ENCODE measurements at places on chromosomes 3 and 15. TPM values are rescaled to one million over a fixed set of nuclear protein-coding genes. Genes with fewer than 3 reads are reported as not detected.

WDR93 gene
- total RNA-seq: not detected

DNA sequence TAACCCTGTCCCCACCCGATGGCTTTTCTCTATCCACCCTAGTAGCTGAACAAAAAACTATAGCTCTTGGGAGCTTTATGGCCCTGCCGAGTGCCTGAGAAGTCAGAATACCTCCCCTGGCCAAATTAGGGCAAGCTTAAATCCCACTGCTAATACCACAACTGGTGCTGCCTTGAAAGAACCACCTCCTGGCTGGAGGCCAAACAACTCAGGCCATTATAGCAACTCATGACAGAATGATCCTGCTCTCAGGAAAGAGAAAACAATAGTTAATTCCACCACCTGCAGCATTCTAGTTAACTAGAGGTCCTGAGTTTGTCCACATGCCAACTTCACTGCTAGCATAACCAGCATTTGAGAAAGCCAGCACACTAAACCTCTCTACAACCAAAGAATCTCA lies 123.2 kb downstream of the RTP4 start:
- DNase-seq: no peak

GRCh38 chr3:36557708-36558421 lies 177.6 kb downstream of the STAC start:
- DNase-seq: no peak

DNA sequence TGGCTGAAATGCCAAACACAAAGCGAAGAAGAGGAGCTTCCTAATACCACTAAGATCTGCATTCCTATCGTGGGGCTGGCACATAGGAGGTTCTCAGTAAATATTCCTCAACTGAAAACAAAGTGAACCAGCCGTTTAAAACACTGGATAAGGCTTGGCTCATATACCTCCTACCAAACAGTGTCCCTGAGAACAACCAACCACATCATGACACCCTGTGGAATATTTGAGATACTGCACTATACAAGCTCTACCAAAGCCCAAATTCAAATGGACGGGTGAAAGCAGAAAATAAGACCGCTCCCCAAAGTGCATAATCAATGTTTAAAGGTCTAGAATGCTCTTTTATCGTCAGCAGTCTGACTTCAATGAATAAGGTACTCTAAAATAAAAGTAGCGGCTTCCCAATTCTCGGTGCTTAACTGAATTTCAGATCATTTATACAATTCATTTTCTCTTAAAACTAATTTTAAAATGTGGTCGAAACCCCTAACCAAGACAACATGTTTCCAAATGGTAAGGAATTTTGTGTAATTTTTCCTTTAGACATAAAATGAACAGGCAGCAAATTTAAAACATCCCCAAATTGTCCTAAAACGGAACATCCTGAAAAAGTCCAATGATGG lies 425.8 kb downstream of the ERC2 start:
- DNase-seq: peak; percentile 40

SPESP1 gene
- total RNA-seq: not detected

SPG11 gene
- total RNA-seq: 29.3 TPM

GRCh38 chr3:31840252-31840651 lies 140.8 kb downstream of the OSBPL10 start:
- DNase-seq: no peak

DNA sequence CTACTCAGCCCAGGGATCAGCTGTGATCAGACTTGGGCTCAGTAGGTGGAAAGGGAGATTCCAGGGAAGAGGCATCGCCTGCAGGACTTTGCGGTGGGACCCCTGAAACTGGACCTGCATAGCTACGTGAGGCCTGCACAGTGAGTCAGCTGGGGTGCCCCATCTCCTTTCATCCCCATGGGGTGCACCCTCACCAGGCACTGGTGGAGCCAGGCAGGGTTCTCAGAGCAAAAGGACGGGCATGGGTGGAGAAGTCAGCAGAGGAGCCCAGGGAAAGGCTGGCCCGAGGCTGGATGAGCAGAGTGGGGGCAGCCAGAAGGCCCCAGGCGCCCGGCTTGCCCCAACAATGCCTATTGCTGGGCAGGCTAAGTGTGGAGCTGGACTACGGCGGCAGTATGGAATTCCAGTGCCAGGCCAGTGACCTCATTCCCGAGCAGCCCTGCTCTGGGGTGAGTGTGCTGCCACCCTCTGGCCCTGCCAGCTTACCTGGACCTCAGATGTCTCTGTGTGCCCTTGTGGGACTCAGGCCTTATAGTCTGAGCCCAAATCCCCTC lies 19.7 kb downstream of the ACAA1 start:
- DNase-seq: no peak

DNA sequence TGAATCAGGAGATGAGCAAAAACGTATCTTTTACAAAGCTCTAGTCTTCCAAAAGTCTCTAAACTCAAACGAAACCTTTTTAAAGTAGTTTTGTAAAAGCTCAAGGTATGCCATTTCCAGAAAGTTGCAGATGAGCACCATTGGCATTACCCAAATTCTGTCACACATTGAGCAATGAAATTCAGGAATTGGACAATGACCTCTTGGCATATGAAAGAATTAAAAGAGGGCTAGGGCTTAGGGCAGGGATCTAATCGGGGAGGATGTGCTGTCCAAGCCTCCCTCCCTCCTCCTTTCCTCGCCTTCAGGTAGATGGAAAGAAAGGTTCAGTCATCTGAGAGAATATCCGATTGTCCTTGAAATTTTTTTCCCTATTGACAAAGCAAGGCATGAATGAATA lies 133.1 kb upstream of the CPNE4 start:
- DNase-seq: no peak

AHSG gene
- not detected for total RNA-seq

DNA sequence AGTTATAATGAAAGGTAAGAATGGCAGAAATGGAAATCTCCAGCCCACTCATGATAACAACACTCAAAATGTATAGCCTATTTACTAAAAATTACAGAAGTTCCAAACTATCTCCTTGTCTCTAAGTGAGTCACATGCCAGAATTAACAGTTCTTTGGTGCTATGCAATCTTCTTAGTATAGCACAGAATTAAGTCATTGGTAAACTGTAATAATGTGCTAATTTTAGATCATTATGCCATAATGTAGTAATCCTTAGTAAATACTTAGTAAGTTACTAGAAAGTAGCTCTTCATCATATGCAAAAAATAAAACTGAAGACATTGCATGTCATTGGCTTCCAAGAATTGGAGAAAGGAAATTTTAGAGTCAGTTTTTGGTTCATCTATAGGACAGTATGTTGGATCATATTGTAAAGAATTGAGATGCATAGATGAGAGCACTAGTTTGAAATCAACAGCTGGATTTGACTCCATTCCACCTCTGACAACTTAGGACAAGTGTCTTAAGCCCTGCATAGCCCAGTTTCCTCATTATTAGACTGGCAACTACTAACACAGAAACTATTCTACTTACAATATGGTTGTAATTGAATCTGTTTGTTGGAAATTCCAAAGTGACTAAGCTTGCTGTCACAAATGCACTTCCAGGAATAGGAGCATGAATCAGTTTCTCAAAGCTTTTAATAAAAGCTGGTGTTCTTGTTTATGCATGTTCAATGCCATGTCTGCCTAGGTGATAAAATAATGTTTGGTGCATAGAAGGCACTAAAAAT lies 40.1 kb upstream of the CD47 start:
- peak; percentile 17 for DNase-seq

- no peak for DNase-seq
Measured at GRCh38 chr3:17175187-17175807, 290.5 kb downstream of the PLCL2 start.

- peak; percentile 49 for DNase-seq
Measured at GRCh38 chr15:96893159-96893906, 562.8 kb downstream of the NR2F2 start.

ATP13A5 gene
- 0.06 TPM for total RNA-seq

- DNase-seq: no peak
Measured at GRCh38 chr3:10004506-10004905, 17.9 kb upstream of the EMC3 start.

GRCh38 chr3:197782230-197782629 lies 8.8 kb upstream of the LRCH3 start:
- DNase-seq: no peak

DNA sequence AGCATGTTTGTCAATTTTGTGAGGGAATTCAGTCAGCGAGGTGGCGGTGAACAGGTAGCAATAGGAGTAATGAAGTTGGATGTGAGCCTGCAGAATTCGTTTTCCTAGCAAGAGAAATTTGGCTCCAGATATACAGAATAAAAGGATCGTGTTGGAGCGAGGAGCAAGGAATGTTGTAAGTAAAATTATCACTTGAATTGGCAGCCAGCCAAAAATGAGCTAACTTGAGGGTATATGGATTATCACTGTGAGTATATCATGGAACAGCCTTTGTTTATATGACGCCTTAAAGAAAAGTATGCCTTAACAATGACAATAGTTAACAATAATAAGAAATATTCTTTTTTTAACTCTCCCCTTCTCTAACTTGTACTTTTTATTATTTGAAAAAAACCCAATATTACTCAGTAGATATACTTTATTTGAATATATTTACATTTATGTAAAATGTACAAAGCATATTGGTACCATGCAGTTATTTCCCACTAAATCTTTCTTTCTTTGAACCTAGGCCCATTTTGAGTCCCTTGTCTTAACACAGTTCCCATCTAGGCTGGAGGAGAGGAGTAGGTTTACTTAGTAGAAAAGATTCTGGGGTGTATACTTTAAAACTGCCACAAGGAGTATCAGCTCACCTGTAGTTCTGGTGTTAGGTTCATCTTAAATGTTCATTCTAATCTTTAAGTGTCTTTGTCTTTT lies 29.3 kb downstream of the EPHA6 start:
- peak; percentile 8 for DNase-seq

DNA sequence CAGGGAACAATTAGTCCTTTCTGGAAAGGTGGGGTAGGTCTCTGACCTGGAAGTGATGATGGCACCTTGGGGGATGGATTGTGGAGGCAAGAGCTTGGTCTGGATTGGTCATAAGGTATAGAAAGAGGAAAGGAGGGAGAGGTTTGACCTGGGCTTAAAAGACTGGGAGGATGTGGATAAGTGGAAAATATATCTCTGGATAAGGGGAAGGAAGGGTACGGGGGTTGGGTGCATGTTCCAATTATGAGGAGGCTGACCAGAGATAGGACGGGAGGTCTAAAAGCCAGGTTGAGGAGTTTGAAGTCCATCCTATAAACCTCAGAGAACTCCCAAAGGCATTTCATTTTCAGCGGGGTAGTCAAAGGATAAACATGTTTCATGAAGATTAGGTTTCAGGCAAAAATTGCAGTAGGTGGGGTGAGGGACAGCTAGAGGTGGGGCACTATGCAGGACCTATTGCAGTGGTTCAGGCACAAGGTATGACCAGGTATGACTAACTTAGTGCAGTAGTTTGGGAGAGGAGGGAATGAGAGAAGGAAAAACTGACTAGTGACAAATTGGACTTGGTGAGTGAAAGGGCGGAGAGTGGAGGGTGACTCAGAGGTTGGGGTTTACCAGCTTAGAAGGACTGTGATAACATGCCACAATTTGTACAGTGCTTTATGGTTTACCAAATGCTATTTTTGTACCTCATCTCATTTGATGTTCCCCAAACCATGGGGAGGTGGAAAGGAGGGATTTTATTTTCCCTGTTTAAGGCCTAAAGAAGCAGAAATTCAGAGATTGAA lies 10.7 kb downstream of the PDE8A start:
- DNase-seq: peak; percentile 29

DNA sequence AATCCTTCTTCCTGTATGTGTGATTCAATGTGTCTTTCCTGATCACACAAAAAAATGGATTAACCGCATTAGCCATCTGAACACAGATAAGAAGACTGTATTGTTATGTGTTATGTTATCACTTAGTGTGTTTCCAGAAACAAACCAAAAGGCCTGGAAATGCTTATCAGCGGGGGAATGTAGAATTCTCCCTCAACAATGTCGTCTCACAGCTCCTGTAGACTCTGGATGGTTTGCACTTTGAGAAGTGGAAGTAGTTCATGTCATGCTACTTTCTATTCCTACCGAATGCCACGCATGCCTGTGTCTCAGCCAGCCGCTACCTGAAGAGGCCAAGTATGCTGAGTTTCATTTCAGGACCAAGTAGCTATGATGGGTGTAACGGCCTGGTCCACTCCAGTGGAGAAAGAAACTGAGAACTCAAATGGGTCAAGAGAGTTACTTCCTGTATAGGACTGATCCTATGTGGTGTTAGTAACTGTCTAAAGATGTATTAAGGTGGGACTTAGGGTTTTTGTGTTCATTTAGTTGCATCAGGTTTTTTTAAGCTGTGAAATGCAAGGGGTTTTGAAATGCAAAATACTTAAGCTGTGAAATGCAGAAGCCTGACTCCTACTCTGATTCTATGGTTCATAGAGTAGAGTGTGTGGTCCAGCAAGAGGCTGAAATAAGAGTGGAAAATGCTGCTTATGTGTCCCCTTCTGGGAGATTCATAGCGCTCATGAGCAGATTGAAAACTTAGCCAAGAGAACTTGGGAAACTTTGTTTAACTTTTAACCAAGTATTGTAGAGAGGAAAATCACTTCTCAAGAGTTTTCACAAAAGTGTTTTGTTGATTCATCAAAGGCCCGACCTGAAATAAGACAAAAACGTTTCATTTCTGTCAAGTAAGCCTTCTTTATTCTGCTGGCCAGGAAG lies 118.5 kb upstream of the LMOD3 start:
- no peak for DNase-seq

EIF4G1 gene
- total RNA-seq: 304 TPM

GOLGA8N gene
- 1.4 TPM for total RNA-seq

GOLGA8H gene
- total RNA-seq: 2.1 TPM

DNA sequence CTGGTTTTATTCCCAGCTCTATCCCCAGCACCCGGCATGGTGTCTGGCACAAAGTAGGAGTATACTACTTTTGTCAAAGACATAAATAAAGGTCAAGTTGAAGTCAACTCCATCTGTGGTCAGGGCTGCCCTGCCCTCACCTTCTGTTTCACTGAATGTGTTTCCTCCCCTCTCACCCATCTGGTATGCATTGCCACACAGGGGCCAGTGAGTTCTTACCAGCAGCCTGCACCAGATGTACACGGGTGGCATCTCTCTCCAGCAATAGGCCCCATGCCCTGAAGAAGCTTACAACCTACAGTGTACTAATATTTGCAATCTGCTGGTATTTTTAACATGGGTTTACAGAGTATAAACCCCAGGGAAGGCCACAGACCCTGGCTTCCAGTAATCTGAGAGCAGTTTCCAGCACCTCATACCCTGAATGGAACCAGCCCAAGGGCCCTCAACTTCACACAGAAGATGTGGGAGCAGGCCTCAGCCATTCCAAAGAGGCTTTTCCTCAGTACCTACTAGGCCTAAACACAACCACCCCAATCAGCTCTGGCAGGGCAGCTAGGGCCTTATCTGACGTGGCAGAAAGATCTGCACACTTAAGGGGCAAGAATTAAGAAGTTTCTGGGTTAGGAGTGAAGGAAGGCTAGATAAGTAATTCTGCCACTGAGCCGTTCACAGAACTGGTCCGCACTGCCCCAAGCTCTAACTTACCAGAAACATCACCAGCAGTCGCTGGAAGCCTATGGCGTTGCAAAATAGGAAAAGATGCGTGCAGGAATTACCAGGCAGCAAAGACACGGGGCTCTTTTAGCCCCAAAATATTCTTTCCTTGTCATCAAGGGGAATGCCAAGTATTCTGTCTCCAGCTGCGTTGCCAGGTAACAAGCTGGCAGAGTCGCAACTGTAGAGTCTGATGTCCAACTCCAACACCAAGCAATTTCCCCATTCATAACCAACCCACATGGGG lies 2.1 kb downstream of the IDH2 start:
- DNase-seq: no peak

TMCO5A gene
- total RNA-seq: not detected

- DNase-seq: no peak
Measured at GRCh38 chr15:96736384-96736783, 405.9 kb downstream of the NR2F2 start.

Data from SJCRH30 (cell line).